ENCODE measurements at places on chromosomes 1 and 21. TPM values are rescaled to one million over a fixed set of nuclear protein-coding genes. Genes with fewer than 3 reads are reported as not detected.

GRCh38 chr1:30461640-30462039 lies 261.7 kb downstream of the MATN1 start:
- no peak for DNase-seq

DNA sequence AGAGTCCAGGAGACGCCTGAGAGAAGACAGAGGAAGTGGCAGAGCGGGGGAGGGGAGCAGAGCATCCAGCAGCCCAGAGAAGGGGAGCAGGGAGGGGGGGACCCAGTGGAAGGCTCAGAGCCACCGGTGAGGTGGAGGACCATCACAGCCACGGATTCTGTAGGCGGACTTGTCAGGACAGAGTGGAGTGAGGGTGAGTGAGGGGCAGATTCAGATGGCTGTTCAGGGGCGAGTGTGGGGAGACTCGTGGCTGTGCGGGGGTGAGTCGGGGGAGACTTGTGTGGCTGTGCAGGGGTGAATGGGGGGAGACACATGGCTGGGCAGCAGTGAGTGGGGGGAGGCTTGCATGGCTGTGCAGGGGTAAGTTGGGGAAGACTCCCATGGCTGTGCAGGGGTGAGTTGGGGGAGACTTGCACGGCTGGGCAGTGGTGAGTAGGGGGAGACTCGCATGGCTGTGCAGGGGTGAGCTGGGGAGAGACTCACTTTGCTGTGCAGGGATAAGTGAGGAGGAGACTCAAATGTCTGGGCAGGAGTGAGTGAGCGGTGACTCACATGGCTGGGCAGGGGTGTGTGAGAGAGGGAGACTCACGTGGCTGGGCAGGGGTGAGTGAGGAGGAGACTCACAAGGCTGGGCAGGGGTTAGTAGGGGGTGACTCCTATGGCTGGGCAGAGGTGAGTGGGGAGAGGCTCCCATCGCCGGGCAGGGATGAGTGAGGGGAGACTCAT lies 56.8 kb upstream of the ABCG1 start:
- DNase-seq, result no peak

GRCh38 chr1:113035086-113035485 lies 37.9 kb upstream of the LRIG2 start:
- DNase-seq, result no peak

GRCh38 chr1:146031476-146031875 lies 9.9 kb upstream of the HJV start:
- no peak for DNase-seq

GRCh38 chr1:59570524-59570923 lies 244.2 kb upstream of the HOOK1 start:
- DNase-seq, result no peak

DNA sequence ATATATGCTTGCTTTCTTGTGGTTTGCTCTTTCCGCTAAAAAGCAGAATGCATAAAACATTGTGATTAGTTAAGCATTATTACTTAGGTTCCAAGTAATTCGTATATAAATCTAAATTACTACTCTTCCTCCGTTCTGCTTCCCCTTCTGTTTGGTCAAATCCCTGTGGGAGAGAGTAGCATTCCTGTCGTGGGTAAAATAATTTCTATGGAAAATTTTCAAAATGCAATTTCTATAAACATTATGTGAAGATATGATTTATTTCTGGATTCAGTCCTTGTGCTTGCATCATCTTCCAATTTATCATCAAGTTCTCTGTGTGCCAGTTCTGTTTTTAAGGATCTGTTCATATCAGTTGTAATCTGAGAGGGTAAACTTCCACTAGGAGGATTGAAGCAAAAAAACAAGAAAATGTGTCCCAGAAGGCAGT lies 7.2 kb upstream of the WARS2 start:
- no peak for DNase-seq

DNA sequence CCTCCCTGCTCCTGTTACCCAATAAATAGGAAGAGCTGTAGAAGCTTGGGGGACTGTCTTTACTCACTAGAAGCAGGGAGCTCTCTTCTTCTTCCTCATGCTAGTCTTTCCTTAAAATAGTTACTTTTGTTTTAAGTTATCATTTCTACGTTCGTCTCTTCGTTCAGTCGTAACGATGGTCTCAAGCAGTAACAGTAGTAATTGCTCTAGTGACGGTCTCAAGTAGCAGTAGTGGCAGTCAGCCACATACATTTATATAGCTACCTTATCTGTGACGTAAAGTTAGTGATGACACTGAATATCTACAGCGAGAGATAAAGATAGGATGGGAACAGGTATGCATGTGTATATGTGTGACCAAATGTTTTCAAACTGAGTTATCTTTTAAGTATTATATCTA lies 15.4 kb upstream of the ERO1B start:
- no peak for DNase-seq

- DNase-seq, result no peak
These were observed 82.6 kb downstream of the EVA1C start for GRCh38 chr21:32494934-32495709.

- DNase-seq, result no peak
These were observed 2.0 kb downstream of the USP33 start for GRCh38 chr1:77757603-77758002.

GRCh38 chr1:22705586-22705985 lies 5.1 kb upstream of the EPHB2 start:
- no peak for DNase-seq

DNA sequence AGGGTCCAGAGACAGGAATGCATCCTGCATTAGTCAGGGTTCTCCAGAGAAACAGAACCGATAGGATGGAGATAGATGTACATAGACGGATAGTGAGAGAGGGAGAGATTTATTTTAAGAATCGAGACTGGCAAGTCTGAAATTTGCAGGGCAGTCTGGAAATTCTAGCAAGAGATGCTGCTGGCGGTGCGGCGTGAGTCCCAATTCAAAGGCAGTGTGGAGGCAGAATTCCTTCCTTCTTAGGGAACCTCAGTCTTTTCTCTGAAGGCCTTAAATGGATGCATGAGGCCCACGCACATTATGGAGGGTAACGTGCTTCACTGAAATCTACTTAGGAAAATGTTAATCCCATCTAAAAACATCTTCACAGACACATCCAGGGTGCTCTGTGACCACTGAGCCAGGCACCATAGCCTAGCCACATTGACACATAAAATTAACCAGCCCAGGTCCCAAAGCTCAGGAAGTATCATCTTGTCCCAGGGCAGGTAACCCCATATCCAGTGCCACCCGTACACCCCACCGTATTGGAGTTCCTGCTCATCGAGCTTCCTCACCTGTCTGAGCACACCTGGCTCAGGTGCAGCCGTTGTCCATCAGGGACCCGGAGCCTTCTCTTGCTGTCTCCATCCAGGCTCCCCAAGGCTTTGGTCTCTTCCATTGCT lies 9.7 kb upstream of the PKNOX1 start:
- no peak for DNase-seq

- DNase-seq, result peak; percentile 6
These were observed 36.1 kb downstream of the FGGY start for GRCh38 chr1:59332983-59333382.

DNA sequence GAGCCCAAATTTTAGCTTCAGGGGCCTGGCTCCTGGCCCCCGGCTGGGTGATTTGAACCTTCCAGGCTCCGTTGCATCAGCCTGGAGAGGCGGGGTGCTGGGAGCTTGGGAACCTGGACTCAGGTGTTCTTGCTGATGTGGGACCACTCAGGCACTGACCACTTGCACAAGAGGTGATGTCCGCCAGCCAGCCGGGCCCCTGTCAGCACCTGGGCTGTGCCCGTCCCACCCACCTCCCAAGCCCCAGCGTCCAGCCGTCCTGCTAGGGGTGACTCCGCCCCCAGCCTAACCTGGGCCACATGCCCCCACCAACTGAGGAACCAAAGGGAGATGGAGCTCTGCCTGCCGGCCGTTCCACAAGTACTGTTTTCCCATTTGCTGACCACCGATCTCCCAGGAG lies 47.4 kb upstream of the ARHGEF16 start:
- DNase-seq, result no peak

DNA sequence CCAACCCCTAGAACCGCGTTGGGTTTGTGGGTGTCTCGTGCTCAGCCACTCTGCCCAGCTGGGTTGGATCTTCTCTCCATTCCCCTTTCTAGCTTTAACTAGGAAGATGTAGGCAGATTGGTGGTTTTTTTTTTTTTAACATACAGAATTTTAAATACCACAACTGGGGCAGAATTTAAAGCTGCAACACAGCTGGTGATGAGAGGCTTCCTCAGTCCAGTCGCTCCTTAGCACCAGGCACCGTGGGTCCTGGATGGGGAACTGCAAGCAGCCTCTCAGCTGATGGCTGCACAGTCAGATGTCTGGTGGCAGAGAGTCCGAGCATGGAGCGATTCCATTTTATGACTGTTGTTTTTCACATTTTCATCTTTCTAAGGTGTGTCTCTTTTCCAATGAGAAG lies 18.7 kb downstream of the TFF3 start:
- no peak for DNase-seq

DNA sequence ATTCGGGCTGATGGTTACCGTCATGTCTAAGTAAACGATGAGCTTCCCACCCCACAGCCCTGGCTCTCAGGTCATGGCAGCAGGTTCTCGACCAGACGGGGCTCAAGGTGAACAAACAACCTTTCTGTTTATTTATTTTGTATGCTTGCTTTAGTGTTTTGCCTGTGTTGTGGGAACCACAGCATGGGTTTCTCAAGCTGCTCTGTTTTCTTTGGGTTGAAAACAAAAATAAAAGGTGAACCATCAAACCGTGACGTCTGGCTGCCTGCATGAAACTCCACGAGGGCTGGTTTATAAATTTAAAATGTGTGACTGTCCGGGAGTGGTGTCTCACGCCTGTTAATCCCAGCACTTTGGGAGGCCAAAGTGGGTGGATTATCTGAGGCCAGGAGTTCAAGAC lies 28.0 kb downstream of the TMEM51 start:
- DNase-seq, result no peak

DNA sequence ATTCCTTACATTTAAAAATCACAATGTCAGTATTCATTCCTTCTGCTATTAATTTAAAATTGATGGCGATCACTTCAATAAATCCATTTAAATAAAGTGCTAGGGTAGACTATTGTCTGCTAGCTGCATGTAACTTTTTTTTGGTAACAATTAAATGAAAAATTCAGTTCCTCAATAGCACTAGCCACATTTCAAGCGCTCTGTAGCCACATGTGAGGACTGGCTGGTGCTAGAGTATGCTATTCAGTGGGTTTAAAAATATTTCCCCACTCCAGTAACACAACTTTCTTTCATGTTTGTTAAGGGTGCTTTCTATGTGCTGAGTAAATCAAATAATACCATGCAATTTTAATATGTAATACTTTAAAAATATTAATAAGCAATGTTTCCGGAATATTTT lies 108.2 kb downstream of the LTN1 start:
- no peak for DNase-seq

DNA sequence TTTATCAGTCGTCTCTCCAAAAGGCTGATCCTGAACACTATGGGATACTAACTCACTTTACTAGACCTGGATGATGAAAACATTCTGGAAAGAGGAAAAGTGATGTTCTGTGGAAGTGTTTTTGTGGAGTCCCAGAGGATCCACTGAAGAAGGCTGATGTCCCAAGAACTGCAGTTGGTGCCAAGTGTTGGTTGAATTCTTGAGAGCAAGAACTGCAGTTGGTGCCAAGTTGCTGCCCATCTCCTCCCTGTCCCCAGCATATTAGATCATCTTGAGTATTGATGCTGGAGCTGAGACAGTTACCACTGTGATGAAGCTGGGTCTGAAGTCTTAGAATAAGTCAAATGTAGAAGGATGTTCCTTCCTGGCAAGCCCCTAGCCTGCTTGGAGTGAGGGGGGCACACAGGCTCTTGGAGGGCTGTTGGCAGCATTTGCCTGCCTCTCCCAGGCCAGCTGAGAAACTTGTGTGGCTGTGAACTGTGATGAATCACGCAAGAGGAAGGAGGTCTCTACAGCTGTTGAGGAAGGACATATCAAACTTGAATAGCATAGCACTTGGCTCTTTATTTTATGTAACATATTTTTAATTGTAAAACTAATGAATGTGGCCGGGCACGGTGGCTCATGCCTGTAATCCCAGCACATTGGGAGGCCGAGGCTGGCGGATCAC lies 48.1 kb downstream of the DNAJC6 start:
- no peak for DNase-seq

GRCh38 chr21:41622831-41623548 lies 115.0 kb upstream of the TMPRSS2 start:
- no peak for DNase-seq

- no peak for DNase-seq
These were observed 396.5 kb upstream of the LRRC7 start for GRCh38 chr1:69171248-69171647.

- DNase-seq, result peak; percentile 69
These were observed 23.3 kb upstream of the RPE65 start for GRCh38 chr1:68473060-68473459.

GRCh38 chr21:37753122-37753599 lies 163.1 kb downstream of the KCNJ6 start:
- no peak for DNase-seq

GRCh38 chr1:238252033-238252802 lies 361.5 kb upstream of the ZP4 start:
- peak; percentile 41 for DNase-seq

GRCh38 chr1:243469497-243469896 lies 213.7 kb downstream of the SDCCAG8 start:
- DNase-seq, result no peak

DNA sequence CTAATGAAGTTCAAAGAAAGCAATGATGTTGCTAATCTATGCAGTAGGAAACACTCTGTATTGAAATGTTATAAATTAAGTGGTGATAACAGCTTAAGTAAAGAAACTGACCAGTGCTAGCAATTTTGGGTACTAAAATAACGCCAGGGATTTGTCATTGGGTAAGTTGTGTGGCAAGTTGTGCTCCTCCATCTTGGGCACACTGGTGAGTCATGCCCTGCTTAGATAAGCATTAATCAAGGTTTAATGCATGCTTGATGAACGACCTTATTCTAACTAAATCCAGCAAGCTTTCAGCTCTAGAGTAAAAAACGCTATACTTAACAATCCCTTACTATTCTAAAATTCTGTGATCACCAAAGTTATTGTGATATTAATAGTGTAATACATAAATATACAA lies 25.2 kb downstream of the VAMP4 start:
- DNase-seq, result peak; percentile 22

DNA sequence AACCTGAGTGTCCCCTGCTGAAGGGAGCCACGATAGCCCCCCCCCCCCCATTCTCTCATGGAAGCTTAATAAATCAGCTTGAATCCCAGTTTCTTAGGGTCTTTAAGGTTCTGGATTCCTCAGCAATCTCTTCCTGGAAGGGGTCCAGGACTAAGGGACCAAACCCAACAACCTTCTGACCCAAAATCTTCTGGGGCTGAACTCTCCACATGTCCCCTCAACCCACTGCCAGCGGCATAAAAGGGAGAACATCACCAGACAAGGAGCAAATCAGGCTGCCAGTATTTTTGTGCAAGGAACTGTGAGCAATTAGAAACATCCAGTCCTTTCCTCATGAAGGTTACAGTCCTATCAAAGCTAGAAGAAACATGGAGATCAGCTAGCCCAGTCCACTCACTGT lies 12.7 kb upstream of the LORICRIN start:
- DNase-seq, result no peak

GRCh38 chr1:247475793-247476192 lies 17.9 kb upstream of the OR2B11 start:
- DNase-seq, result no peak

Gene SMCP
- not detected for total RNA-seq

Gene LEFTY1
- total RNA-seq, result 0.24 TPM

Gene RGS4
- total RNA-seq, result 24.2 TPM

Gene POU3F1
- 83.3 TPM for total RNA-seq

Gene TCHHL1
- not detected for total RNA-seq

Gene CPLANE2
- total RNA-seq, result 7.6 TPM

Gene F13B
- total RNA-seq, result not detected

Gene TEDDM1
- not detected for total RNA-seq

Gene FOXO6
- 6.1 TPM for total RNA-seq

Gene S100A12
- not detected for total RNA-seq

Gene FAAH
- total RNA-seq, result 3.4 TPM

Gene RAB7B
- total RNA-seq, result 0.11 TPM

Gene NLRP3
- not detected for total RNA-seq

Gene INSRR
- total RNA-seq, result 0.15 TPM

Gene DHDDS
- total RNA-seq, result 50.7 TPM
